Muscle of leg (tissue), 16 donors: ENCODE measurements at places on chromosomes 4 and X.

DNA sequence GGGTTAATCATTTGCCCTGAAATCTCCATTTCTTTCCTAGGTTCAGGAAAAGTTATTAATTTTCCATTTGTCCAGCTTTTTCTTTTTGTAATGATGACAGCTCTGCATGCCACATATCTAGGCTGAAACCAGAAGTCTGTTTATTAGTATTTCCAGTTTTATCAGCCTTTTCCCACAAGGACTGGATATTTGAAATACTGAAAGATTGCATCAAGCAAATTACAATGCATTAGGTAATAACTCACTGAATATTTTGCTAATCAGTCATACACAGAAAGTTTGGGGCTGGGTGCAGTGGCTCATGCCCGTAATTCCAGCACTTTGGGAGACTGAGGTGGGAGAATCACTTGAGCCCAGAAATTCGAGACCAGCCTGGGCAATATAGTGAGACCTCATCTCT is 21.5 kb downstream of the SLC9A7 start:
- DNase-seq, result no peak
- no peaks in the 10 kb centered on the region for H3K4me1 ChIP-seq
- H3K36me3 ChIP-seq, result no peaks in the 10 kb centered on the region
- peaks cover 4% of the 10 kb centered on the region for H3K27me3 ChIP-seq
- no peak overlapping the region for H3K4me3 ChIP-seq
- H3K27ac ChIP-seq, result no peak overlapping the region

DNA sequence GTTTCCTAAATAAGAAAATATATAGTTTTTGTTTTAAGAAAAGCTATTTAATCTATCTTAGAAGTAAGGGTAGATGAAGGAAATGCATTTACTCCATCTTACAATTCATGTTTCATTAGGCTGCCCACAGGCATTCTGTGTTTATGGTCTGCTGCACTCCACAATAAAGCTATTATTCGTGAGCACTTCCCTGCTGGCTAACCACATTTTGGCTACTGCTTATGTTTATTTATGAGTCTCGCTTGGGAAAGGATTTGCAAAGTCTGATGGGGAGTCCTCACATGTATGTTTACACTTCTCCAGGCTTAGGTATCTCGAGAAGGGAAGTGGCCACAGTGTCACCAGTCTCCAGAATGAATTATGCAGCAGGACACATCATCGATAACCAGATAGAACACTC is 260.8 kb upstream of the VCX start:
- H3K27me3 ChIP-seq, result no peaks in the 10 kb centered on the region
- DNase-seq, result no peak
- no peaks in the 10 kb centered on the region for H3K4me1 ChIP-seq
- no peak overlapping the region for H3K27ac ChIP-seq
- H3K36me3 ChIP-seq, result no peaks in the 10 kb centered on the region

DNA sequence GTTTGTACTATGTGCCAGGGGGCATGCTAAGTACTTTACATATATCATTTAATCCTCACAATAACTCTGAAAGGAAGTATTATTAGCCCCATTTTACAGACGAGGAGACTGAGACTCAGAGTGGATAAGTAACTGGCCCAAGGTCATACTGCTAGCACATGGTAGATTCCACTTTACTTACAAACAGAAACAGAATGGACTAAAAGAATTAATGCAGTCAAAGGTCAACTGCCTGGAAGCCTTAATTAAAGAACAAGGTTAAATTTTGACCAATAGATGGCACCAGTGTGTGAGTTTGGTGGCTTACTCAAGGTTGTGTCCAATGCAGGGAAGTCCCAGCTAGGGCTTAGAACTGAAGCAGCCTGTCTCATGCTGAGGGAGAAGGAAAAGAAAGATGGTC is 4.7 kb downstream of the RIPPLY1 start:
- peaks cover 26% of the 10 kb centered on the region for H3K27me3 ChIP-seq
- DNase-seq, result peak; percentile 22
- H3K4me1 ChIP-seq, result no peaks in the 10 kb centered on the region
- no peak overlapping the region for H3K4me3 ChIP-seq
- H3K36me3 ChIP-seq, result no peaks in the 10 kb centered on the region

DNA sequence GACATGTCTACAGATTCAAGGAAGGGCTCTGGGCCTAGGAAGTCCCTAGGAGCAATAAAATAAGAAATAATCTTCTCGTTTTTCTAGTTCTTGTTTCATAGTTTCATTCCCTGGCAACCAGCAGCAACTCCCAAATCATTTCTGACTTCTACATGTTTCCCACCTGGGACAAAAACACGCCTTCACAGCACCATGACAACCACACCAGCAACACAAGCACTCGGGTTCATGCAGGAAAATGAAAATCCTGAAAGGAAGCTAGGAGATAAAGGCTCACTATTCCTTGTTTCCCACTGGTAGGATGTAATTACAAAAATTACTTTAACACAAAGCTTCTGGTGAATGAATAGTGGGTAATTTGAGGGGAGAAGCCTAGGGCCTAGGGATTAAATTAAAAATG is 158.9 kb downstream of the ADAMTS3 start:
- no peaks in the 10 kb centered on the region for H3K27me3 ChIP-seq
- H3K36me3 ChIP-seq, result no peaks in the 10 kb centered on the region
- no peaks in the 10 kb centered on the region for H3K4me1 ChIP-seq

GRCh38 chrX:71910986-71911730 is 513 bp downstream of the NHSL2 start:
- H3K4me3 ChIP-seq, result peak overlapping the region; percentile 45
- no peaks in the 10 kb centered on the region for H3K36me3 ChIP-seq
- peak; percentile 35 for DNase-seq
- H3K4me1 ChIP-seq, result peaks cover 7% of the 10 kb centered on the region

- H3K27me3 ChIP-seq, result peaks cover 2% of the 10 kb centered on the region
- H3K36me3 ChIP-seq, result peaks cover 6% of the 10 kb centered on the region
- no peaks in the 10 kb centered on the region for H3K4me1 ChIP-seq
- no peak overlapping the region for H3K27ac ChIP-seq
- DNase-seq, result no peak
These were observed 10.6 kb downstream of the TSPAN6 start for GRCh38 chrX:100625985-100626491.

DNA sequence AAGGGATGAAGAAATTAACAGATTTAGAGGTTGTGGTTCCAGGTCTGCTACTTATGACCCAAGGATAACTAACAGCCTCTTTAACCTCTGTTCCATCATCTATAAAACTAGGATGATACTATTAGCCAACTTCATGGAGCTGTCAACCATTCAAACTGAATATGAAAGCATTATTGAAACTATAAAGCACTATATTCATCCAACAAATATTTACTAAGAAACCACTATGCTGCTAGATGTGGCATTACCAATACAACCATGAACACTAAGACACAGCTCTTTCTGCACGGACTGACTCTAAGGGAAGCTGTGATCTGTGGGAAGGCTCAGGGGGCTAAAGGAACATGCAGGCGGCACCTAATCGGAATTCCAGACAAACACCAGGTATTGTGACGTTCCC is 66.0 kb downstream of the APBB2 start:
- H3K36me3 ChIP-seq, result no peaks in the 10 kb centered on the region
- no peaks in the 10 kb centered on the region for H3K27me3 ChIP-seq
- H3K4me3 ChIP-seq, result no peak overlapping the region
- peaks cover 33% of the 10 kb centered on the region for H3K4me1 ChIP-seq

GRCh38 chr4:48909697-48910096 is 3.1 kb upstream of the OCIAD2 start:
- DNase-seq, result no peak
- no peak overlapping the region for H3K4me3 ChIP-seq

- no peak overlapping the region for H3K4me3 ChIP-seq
- DNase-seq, result no peak
- H3K27ac ChIP-seq, result no peak overlapping the region
These were observed 55.4 kb downstream of the CLCN3 start for GRCh38 chr4:169675825-169676224.

GRCh38 chrX:150358651-150359050 is 4.5 kb upstream of the MAMLD1 start:
- H3K4me1 ChIP-seq, result peaks cover 12% of the 10 kb centered on the region
- H3K27me3 ChIP-seq, result peaks cover 29% of the 10 kb centered on the region
- no peak for DNase-seq
- H3K36me3 ChIP-seq, result no peaks in the 10 kb centered on the region
- no peak overlapping the region for H3K4me3 ChIP-seq

GRCh38 chrX:155144926-155145325 is 71.3 kb upstream of the VBP1 start:
- H3K36me3 ChIP-seq, result no peaks in the 10 kb centered on the region
- H3K27me3 ChIP-seq, result no peaks in the 10 kb centered on the region
- no peak for DNase-seq
- no peaks in the 10 kb centered on the region for H3K4me1 ChIP-seq

DNA sequence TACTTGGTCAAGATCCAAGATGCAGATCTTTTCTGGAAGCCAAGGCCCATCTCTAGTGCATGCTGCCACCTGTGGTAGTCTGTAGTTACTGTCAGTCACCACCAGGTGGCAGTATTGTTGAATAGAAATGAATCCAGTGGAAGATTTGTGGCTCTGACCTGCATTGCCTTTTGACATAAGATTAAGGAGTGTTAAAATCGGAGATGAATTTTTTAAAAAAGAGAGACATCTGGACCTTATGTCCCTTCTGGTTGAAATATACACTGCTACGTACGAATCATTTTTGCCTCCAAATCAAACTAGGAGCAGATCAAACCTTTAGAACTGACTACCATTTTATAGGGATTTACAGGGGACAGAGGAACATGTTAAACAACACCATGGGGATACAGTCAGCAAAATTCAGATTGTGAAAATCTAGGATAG is 46.9 kb upstream of the RHOH start:
- H3K27me3 ChIP-seq, result no peaks in the 10 kb centered on the region
- no peaks in the 10 kb centered on the region for H3K36me3 ChIP-seq
- H3K4me3 ChIP-seq, result no peak overlapping the region
- no peaks in the 10 kb centered on the region for H3K4me1 ChIP-seq

DNA sequence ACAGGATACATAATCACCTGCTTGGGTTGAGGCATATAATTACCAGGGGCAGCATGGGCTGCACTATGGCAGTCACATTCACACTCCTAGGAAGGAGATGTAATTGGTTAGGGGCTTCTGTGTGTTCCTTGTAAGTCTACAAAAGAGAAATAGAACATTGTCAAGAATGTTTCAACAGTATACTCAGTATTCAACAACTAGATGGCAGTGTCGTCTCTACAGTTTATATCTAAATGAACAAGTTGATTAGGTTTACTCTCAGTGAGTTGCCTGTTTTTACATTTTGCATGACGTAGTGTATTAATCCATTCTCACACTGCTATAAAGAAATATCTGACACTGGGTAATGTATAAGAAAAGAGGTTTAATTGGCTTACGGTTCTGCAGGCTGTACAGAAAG is 50.5 kb upstream of the RAB33B start:
- H3K4me3 ChIP-seq, result no peak overlapping the region
- peaks cover 4% of the 10 kb centered on the region for H3K36me3 ChIP-seq
- H3K27me3 ChIP-seq, result no peaks in the 10 kb centered on the region
- no peak for DNase-seq

DNA sequence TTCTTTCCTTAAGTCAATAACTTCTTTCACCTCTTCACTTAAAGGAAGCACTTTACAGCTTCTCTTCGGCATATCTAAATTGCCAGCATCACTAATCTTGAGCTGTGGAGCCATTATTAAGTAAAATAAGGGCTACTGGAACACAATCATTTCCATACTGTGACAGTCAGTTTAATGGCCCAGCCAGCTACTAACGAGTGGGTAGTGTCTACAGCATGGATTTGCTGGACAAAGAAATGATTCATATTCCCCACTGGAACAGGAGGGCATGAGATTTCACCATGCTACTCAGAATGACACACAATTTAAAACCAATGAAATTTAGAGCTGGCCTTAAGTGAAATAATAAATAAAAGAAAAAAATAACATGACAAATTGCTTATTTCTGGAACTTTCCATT is 72.1 kb downstream of the DDIT4L start:
- H3K27me3 ChIP-seq, result no peaks in the 10 kb centered on the region
- no peak overlapping the region for H3K4me3 ChIP-seq
- no peak for DNase-seq
- H3K36me3 ChIP-seq, result no peaks in the 10 kb centered on the region
- H3K27ac ChIP-seq, result no peak overlapping the region

GRCh38 chr4:85478576-85478975 is 3.6 kb downstream of the ARHGAP24 start:
- H3K27ac ChIP-seq, result peak overlapping the region; percentile 10
- peaks cover 16% of the 10 kb centered on the region for H3K4me1 ChIP-seq
- no peak for DNase-seq
- H3K4me3 ChIP-seq, result no peak overlapping the region

- peaks cover 22% of the 10 kb centered on the region for H3K4me1 ChIP-seq
- no peak overlapping the region for H3K27ac ChIP-seq
- peaks cover 60% of the 10 kb centered on the region for H3K27me3 ChIP-seq
- no peak overlapping the region for H3K4me3 ChIP-seq
- DNase-seq, result peak; percentile 62
These were observed 8.2 kb downstream of the ARHGAP4 start for GRCh38 chrX:153917869-153918268.

- DNase-seq, result no peak
- H3K27me3 ChIP-seq, result no peaks in the 10 kb centered on the region
- H3K27ac ChIP-seq, result no peak overlapping the region
- no peaks in the 10 kb centered on the region for H3K36me3 ChIP-seq
- H3K4me3 ChIP-seq, result no peak overlapping the region
These were observed 162.1 kb downstream of the EPHA5 start for GRCh38 chr4:65508168-65508567.

GRCh38 chr4:163544407-163545038 is 50.0 kb downstream of the TMA16 start:
- peak; percentile 61 for DNase-seq
- no peak overlapping the region for H3K4me3 ChIP-seq
- H3K36me3 ChIP-seq, result no peaks in the 10 kb centered on the region
- no peak overlapping the region for H3K27ac ChIP-seq
- H3K4me1 ChIP-seq, result no peaks in the 10 kb centered on the region

DNA sequence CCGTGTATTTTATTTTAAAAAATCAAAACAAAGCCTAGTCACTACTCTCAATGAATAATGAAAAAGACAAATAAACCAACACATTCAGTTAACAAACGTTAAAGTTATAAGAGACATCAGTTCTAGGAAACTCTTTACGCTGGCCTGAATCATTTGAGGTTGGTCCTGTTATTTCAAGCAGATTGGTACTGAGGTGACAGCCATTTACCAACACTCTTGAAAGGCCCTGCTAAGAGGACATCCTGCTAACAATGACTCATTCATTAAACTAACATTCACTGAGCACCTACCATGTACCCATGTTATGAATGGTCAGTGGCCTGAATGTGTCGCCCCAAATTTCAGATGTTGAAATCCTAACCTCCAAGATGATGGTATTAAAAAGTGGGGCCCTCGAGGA is 57.1 kb upstream of the ADGRG2 start:
- no peak overlapping the region for H3K27ac ChIP-seq
- no peaks in the 10 kb centered on the region for H3K4me1 ChIP-seq
- H3K4me3 ChIP-seq, result no peak overlapping the region
- no peak for DNase-seq
